Pancreas (tissue), 10 donors: ENCODE measurements at places on chromosomes 4 and X. TPM values are rescaled to one million over a fixed set of nuclear protein-coding genes. Genes with fewer than 3 reads are reported as not detected.

Gene GPRASP3
- total RNA-seq, result 2.4 TPM

Gene HS6ST2
- total RNA-seq, result 3.1 TPM

Gene SPIN2A
- total RNA-seq, result 0.20 TPM

Gene TIGD4
- total RNA-seq, result 0.21 TPM

Gene ELK1
- 6.1 TPM for total RNA-seq

Gene FAM184B
- total RNA-seq, result not detected

Gene LANCL3
- 0.06 TPM for total RNA-seq

Gene GK
- total RNA-seq, result 1.9 TPM

Gene TMEM255A
- total RNA-seq, result 1.2 TPM

Gene GAGE2A
- total RNA-seq, result 0.82 TPM

Gene FGF13
- total RNA-seq, result 0.75 TPM

Gene IL2RG
- 1.5 TPM for total RNA-seq

Gene TMEM31
- not detected for total RNA-seq

Gene RAI2
- total RNA-seq, result 5.2 TPM

Gene CRLF2
- not detected for total RNA-seq

Gene XK
- 3.7 TPM for total RNA-seq

Gene ANKRD50
- 2.4 TPM for total RNA-seq
